Mammary epithelial cell (primary cell): ENCODE measurements at places on chromosomes 12 and 14.

- no peak for DNase-seq
These were observed 637.8 kb downstream of the DIO2 start for GRCh38 chr14:79573486-79573885.

DNA sequence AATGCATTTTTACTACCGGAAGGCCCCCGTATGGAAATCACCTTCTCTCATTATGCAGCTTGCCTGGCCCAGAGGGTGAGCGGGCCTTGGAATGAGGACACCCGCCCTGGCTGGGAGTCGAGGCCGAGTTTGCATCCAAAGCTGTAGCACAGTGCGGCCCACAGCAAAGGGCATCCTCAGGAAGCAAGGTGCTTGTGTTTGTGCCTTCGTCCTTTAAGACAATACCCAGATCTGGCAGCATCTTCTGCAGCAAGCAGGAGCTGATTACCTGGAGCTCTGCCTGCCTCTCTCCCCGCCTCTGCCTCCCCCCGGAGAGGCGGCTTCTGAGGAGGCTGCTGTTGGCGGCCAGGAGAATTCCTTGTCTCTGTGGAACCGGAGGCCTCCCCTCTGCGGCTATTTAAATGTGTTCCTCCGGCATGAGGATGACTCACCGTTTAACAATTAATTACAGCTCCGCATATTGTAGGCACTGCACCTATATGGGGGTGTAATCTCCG is 145.3 kb downstream of the CACNA1C start:
- peak; percentile 63 for DNase-seq

DNA sequence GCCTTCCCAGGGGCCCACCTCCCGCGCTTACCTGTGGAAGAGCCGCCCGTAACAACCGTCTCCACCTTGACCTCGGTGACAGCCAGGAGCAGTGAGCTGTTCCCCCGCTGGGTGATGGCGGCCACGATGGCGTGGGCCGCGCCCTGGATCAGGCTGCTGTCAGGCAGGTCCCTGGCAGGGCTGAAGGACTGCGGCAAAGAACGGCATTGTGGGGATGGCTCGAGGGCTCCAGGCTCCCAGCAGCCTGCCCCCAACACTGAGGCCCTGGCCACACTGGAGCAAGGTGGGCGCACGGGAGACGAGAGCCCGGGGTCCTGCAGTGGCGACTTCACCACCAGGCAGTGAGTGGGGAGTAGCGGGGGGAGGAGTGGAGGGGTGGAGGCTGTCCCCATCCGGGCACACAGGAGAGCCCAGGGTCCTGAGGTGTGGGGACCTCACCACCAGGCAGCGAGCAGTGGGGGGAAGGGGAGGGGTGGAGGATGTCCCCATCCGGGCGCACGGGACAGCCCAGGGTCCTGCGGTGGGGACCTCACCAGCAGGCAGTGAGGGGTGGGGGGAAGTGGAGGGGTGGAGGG is 25.0 kb downstream of the JAG2 start:
- DNase-seq = no peak

GRCh38 chr12:92108651-92109050 is 37.0 kb downstream of the BTG1 start:
- DNase-seq = no peak

DNA sequence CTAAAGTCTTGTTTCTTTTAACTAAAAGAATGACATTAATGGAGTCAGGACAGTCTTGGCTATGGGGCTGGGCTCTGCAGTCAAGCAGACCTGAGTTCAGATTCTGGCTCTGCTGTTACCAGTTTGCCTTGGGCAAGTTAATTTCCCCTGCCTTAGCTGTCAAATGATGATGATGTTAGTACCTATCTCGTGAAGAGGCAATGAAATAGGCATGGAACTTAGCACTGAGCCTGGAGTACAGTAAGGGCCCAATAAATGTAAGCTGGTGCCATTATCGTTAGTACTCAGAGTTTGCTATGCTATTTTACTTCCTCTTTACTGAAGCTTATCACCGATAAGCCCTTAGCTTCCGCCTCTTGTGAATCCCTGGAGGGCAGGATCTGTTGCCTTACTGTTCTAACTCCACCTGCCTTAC is 8.5 kb downstream of the FBXW8 start:
- no peak for DNase-seq

DNA sequence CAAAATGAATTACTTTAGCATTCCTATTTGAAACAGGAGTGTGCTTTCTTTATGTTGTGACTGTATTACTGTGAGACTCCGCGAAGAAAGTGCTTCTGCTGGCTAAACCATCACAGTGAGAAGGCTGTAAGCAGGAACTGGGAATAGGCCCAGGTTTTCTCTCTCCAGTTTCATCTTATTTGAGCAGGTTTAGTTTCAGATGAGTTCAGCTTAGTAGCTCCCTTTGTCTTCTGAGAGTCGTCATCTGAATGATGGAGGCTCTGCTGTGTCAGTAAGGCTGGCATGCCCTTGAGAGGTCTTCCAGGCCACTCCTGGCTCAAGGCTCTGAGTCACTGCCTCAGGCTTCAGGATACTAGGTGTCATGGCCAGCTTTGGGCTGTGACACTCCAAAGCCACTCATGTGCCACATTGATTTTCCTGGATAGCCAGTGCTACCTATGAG is 205.6 kb upstream of the RGS6 start:
- no peak for DNase-seq

DNA sequence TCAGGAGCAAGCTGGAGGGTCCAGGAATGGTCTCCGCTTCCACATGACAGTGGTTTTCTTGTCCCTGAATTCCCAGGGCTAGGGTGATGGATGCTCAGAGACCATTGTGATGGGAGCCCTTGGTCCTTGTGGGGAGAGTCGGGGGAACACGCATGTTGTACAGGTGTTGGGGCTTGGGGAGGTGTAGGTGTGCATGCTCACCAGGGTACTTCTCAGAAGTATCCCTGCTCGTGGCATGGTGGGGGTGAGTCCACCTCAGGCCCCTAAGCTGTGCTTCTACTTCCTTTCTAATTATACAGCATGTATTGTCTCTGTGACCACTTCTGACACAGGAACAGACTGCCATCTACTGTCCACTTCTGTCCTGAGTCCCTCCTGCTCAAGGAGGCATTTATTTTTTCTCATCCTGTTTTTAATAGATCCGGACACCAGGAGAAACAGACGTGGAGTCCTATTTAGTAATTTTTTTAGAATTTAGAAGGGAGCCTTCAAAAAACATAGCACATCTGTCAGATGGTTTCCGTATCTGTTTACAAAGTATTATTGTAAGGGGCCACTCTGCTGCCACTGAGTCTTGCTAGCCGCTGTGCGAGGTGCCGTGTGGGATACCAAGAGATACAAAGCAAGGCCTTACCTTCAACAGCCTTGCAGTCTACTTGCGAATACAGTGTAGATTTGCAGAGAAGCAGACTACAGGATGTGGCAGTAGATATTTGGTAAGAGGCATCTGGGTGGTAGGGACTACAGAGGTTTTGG is 10.5 kb downstream of the NTF3 start:
- peak; percentile 43 for DNase-seq

DNA sequence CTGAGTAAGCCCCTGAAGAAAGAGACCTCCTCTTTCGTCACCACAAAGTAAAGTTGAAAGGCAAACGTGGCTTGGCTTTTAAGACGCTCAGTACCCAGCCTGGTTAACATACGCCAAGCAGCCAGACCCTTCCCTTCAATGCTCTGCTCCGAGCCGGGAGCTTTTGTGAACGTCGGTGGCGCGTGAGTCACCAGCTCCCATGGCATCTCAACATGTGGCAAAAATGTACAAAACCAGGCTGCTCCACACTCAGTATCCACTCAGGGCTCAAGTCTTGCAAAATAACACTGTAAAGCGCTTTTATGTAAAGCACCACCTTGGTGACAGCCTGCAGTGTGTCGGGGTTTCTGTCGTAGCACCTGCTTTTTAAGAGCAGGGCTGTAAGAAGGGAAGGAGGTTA is 89.0 kb downstream of the SETD3 start:
- DNase-seq = no peak

GRCh38 chr14:51564460-51564859 is 87.2 kb upstream of the FRMD6 start:
- no peak for DNase-seq

DNA sequence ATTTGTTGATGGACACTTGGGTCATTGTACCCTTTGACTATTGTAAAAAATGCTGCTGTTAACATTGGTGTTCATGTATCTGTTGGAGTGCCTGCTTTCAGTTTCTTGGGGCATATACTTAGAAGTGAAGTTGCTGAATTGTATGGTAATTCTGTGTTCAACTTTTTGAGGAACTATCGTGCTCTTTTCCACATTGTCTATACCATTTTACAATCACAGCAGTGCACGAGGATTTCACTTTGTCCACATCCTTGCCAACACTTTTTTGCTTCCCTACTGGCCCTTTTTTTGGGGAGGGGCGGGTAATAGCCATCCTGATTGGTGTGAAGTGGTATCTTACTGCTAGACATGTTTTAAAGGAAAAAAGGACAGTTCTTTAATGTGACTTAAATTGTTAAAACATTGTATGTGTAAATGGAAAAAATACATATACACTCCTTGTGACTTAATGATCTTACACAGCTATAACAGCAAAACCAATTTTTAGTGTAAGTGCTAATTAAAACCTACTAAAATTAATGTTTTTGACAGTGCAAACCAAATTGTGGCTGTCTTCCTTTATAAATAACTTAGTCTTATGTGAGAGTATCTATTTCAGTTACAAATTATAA is 52.7 kb downstream of the WNK1 start:
- DNase-seq = no peak

GRCh38 chr12:79444089-79444488 is 246.7 kb downstream of the PAWR start:
- DNase-seq = peak; percentile 46

DNA sequence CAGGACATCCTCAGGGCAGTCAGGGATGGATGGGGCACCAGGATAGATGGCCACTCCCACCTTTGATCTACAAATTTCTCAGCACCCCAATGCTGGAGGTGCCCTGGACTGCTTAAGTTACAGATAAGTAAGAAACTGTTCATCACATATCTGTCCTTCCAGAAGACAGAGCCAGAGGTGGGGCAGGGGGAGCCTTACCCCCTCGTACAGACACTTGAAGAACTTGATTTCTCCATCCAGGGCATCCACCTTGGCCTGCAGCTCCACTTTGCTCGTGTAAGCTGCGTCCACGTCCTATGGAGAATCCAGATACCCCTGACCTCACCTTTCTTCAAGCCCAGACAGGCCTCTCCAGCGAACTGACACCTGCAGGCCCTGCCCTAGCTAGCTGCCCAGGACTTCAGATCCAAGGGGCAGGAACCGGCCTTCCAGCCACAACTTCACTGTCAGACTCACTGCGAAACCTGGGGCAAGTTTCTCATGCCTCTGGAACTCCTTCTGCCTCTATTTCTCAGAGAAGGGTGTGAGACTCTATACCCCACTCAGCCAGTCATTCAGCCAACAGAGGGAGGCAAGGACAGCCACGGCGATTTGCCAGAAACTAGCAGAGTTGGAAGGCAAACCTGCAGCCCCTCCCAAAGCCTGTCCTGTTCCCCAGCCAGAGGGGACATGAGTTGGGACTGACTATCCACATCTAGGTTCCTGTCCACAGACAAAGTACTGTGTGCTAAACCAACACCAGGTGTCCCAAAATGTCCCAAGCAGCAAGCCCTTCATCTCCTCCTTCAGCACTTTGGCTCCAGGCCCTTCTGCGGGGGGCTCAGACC is 3.8 kb downstream of the KRT73 start:
- DNase-seq = peak; percentile 14

DNA sequence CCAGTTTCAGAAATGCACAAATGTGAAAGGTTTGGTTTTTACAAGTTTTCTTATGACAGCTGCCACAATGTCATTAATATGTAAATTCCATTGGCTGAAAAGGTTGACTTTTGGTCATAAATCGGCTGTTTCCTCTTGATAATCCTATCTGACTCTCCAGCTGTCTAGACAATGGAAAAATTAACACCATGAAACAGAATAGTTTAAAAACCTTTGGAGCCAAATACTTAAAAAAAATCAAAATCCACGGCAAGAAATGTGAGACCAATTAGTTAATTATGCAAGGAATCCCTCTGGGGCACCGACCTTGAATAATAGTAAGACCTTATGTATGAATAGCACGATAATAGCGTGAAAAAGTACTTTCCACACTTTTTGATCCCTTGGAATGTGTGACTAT is 138.0 kb downstream of the ZNF664 start:
- DNase-seq = no peak

DNA sequence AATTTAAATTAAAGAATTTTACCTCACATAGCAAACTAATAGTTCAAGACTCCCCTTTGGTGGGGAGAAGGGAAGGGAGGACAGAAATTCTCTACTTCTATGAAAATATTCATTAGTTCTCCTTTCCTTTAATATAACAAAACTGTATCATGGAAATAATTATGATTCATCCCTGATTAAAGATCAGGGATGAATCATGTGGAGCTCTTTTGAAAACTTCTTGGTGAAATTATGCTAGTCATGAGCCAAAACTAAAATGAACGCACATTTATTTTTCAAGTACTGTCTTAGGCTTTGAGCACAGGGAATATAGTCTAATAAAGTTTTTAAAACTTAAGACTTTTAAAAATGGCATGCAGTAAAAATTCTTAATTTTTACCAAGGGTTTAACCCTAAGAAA is 17.1 kb downstream of the TMBIM4 start:
- DNase-seq = no peak

GRCh38 chr14:39268393-39268792 is 34.7 kb downstream of the MIA2 start:
- DNase-seq = peak; percentile 24

- peak; percentile 97 for DNase-seq
These were observed 72.2 kb downstream of the DENND5B start for GRCh38 chr12:31518680-31519227.

GRCh38 chr14:104843442-104844305 is 21.4 kb upstream of the CEP170B start:
- DNase-seq = no peak

- no peak for DNase-seq
These were observed 14.6 kb upstream of the ATP2A2 start for GRCh38 chr12:110266381-110266960.

DNA sequence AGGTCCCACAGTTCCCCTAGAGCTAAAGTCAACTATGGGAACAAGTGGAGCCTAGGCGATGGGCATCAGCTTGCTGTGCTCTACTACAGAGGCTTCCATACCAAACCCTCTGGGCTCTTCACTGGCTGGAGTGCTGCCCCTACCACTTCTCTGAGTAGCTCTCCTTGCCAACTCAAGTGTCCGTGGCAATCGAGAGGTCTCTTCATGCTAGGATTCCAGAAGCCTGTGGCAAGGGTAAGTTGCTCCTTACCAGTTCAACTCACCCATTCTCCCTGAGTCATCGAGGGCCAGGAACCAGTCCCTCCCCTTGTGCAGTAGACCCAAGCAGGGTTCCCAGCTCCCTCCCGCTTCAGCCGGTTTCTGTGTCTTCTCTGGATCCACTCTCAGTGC is 76.1 kb downstream of the GALC start:
- DNase-seq = no peak
